ENCODE measurements at places on chromosomes 12 and 14.

- no peak for DNase-seq
These were observed 58.9 kb downstream of the HSP90AA1 start for GRCh38 chr14:102027951-102028350.

DNA sequence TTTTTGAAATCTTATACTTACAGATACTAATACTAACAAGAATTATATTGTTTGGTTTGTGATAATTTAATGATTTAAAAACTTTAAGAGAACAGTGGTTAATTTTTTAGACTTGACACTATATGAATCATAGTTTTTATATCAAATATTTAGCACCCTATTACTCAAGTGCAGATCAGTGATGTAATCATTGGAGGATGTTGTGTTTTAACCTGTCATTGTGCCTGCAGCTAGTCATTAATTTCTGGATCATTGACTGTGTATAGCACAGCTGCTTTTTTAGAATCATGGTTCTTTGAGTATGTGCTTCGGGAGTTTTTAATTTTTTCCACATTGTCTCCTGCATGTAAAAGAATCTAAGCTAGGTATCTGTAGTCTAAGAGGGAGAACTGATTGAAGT, 17.3 kb downstream of the ARID4A start:
- DNase-seq: no peak

DNA sequence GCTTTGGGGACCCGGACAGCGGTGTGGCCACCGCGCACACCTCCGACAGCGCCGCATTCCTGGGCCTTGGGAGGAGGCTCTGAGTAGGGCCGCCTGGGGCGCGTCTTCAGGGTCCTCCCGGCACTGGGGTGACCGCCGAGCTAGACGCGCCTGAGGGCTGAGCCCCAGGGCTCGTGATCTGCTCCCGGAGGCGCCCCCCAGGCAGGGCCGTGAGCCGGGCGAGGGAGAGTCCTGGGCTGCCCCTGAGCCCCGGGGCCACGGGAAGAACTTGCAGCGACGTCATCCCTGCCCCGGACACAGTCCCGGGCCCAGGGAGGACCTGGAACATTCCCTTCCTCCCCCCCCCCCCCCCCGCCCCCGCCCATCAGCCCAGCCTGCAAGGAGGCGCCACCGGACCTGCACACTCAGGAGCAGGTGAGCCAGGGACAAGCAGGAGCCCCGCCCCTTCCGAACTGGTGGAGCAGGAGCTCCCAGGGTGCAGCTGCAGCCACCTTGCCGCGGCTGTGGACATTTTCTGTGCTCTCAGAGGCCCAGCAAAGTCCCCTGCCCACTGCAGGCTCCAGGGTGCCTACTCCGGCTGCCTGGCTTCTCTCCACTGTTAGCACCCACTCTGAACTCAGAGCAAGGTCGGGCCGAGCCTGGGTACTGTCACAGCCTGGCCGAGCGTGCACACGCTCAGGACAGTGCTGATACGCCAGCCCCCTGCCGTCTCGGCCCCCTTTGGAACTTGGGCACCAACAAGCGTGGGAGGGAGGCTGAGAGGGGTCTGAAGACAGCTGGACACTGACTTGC, 50.7 kb downstream of the A2M start:
- no peak for DNase-seq

GRCh38 chr12:81644503-81644902, 114.6 kb downstream of the PPFIA2 start:
- DNase-seq: no peak

All from stimulated activated naive B cell treated with anti-CD40 and anti-IgM and Interleukin-4, amounts not matched to agents 10 μg/mL and 1 μg/mL and 100 μg/mL, for 72 hours (primary cell).